Effector CD8-positive, alpha-beta T cell (primary cell): ENCODE measurements at places on chromosomes 7 and 10.

- no peak for DNase-seq
Observed at GRCh38 chr7:157035979-157036378, 25.5 kb upstream of the MNX1 start.

DNA sequence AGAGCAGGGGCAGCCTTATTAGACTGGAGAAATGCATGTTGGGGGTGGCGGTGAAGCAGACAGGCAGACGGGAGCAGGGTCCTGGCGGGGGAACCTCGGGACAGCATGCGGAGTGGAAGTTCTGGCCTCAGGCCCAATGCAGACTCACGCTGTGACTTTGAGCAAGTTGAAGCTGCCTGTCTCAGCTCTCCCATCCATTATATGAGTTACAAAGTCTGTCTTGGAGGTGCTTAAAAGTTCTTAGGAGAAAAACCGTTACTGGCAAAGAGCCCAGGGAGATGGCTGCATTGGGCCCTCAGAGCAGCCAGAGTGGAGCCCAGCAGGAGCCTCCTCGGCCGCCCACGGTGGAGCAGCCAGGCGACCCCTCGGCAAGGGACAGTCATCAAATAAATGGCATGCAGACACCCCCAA, 509.5 kb downstream of the PLXNA4 start:
- no peak for DNase-seq

- no peak for DNase-seq
Observed at GRCh38 chr7:32047801-32048200, 22.4 kb downstream of the PDE1C start.

DNA sequence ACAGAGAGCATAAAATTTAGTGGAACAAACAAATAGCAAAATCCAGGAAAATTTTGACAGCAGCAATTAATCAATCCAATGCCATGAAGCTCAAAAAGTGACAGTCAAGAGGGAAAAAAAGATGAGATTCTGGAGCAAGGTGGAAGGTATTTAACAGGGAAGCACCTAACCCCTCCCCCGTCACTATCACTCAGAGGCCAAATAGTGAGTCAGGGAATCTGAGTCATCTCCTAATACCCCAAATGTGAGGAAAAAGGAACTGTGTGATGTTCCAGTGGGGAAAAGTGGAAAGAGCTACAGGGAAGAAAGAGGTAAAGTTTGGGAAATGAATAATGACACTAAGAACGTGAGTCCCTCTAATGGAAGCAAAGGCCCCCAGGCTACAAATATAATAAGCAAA, 113.2 kb upstream of the PHF14 start:
- no peak for DNase-seq

DNA sequence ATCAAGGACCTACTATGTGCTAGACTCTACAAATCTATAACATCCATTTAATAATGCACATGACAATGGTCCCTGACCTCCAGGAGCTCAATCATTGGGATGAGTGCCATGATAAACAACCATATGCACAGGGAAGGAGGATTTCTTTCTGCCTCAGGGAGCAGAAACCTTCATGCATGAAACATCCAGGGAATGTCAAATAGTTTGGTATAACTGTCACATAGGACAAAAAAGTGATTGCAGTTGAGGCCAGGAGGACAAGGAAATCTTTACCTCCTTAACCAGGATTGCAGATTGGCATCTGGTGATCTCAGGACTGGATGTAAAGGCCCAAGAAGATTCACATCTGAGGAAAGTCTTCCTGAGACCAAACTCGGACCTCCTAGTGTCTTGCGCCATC, 993.1 kb downstream of the KCNMA1 start:
- no peak for DNase-seq
